NCI-H2029 (cell line): ENCODE measurements at places on chromosomes 16 and 17.

DNA sequence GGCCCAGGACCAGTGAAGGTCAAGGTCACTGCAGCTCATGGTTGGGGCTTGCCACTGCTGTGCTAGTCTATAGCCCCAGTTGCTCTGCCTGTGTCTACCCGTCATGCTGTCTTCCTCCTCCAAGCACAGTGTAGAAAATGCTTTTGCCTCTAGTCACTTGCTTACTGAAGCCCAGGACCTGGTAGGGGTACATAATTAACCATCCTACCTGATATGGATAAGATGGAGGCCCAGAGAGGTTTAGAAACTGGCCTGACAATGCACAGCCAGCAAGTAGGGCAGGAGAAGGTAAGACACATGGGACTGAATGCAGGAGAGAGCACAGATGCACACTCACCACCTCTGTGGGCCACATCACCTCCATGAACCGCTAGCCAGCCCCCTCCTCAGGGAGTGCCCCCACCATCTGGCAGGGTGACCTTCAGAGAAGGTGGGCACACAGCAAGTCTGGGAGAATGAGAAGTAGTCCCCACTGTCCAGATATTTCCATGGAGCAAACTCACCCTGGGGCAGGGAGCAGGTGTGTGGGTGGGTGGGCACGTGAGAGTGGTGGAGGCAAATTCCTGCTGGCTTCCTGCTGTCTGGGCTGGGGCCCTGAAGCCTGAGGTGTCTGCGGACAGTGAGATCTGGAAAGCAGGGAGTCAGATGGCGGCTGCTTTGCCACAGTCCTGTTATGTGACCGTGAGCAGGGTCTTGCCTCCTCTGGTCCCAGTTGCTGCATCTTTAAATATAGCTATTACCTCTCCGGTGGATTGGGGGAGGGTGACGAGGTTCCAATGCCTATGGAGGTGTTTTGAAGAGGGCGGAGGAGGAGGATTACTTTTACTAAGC lies 1.0 kb downstream of the CX3CL1 start:
- no peak for DNase-seq

GRCh38 chr17:31318851-31319661 lies 2.4 kb downstream of the EVI2A start:
- no peak for DNase-seq

- DNase-seq: no peak
Observed at GRCh38 chr16:67305216-67306071, 21.1 kb downstream of the KCTD19 start.

DNA sequence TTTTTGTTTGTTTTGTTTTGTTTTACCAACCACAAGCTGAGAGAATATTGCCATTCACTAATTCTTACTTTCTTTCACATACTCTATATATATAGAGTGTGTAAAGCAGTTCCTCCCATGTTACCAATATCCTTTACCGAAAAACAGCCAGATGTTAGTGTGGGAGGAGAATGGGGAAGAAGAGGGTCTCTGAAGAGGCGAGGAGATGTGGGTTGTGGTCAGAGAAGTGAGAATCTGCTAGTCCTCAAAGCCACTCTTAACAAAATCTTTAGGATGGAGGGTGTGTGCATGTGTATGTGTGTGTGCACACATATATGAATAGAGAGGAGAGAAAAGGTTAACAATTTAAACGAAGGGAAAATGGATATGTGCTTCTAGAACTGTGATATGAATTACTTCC lies 80.6 kb downstream of the TUBD1 start:
- no peak for DNase-seq

DNA sequence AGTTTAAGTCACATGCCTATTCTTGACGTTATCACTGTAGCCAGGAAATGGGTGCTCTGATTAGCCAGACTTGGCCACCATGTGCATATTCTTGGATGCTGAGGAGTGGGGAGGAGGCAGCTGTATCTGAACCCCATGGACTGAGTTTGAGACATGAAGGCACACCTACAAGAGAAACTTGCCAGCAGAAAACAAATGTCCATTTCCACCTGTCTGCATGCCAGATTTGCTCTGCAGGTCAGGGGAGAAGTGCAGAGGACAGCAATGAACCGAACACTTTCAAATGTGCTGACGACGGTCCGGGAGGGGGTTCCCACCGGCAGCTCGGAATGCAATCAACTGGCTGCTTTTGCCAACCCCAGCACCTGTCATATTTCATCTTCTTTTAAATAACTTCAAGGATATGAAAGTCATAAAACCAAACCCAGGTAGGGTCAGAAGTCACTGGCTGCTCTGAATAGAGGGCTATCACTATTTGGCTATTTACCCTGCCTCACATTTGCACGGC lies 287.8 kb upstream of the N4BP1 start:
- no peak for DNase-seq

DNA sequence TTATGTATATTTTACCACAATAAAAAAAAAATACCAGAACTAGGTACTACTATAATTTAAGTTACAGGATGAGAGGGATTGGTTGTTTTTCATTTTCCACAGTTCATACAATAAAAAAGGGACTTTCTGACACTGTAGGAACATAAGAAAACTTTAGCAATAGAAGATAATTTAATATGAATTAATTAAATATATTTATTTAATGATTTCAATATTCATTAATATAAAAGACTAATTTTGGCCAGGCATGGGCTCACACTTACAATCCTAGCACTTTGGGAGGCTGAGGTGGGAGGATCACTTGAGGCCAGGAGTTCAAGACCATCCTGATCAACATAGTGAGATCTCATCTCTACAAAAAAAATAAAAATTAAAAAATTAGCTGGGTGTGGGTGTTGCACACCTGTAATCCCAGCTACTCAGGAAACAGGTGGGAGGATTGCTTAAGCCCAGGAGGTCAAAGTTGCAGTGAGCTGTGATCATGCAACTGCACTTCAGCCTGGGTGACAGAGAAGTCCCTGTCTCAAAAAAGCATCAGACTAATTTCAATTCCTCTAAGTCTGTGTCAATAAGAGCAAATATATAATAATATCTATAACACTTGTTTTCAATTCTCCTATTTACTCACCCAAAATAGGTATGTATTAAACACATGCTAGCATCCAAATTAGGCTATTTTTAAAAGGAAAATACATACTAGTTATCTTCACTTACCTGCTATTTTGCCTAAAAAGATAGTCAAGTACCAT lies 79.6 kb downstream of the BRIP1 start:
- no peak for DNase-seq
